Amniotic epithelial cell (primary cell): ENCODE measurements at places on chromosomes 6 and 20.
A peak's percentile ranks its signal among the peaks of the same experiment; 100 is the strongest.

- no peak for DNase-seq
Measured at GRCh38 chr6:43724354-43724753, 36.8 kb upstream of the MRPS18A start.

- no peak for DNase-seq
Measured at GRCh38 chr20:44762466-44763140, 16.9 kb downstream of the KCNK15 start.

- no peak for DNase-seq
Measured at GRCh38 chr20:60064554-60065196, 106.5 kb downstream of the CDH26 start.

GRCh38 chr6:135299256-135299655 is 118.1 kb downstream of the MYB start:
- DNase-seq = peak; percentile 88

DNA sequence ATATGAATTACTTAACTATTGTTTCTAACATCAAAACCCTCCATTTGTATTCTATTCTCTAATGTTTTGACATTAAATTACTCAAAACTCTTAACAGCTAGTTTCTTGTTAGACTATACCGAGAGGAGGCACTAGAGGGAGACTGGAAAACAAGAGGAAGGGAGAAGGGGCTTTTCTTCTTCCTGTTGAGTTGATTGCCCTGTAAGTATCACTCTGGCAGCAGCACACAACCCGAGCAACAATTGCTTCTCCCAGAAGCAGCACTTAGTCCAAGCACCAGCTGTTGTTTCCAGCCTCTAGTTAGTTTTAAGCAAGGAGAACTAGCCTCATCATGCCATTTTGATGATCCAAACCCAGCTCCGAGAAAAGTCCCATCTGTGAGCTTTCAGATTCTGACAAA is 603.8 kb downstream of the PRKN start:
- no peak for DNase-seq

GRCh38 chr6:47116606-47117005 is 74.5 kb upstream of the ADGRF1 start:
- DNase-seq = no peak

DNA sequence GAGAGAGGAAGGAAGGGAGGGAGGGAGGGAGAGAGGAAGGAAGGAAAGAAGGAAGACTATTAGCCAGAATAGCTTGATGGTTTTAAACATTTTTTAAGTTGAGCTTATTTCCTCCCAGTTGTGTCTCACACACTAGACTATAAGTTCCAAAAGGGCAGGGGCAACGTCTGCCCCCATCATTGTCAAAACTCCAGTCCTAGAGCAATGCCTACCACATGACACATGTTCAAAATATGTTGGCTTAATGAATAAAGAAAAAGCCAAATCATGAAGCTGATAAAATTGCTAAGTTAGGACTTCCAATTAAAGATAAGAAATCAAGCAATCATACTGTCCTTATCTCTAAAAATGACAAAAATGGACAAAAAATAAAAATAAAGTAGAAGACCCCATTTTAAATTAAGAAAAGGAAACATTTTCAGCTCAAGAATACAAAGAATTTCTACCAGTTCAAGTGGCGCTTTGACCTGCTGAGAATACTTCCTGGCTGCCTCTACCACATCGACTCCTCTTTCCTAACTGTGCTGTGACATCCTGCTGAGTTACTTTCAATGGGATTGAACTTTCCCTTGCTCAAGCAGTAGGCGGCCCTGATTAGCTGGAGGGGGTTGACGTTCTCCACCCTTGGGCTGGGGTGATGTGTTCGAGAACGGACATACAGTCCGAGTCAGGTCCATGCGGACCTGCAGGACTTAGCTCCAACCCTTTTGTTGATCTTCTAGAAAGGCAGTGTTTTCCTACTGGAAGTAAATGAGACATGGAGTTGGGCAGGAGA is 283.9 kb upstream of the FOXQ1 start:
- DNase-seq = no peak

- no peak for DNase-seq
Measured at GRCh38 chr6:524803-525202, 132.1 kb downstream of the HUS1B start.

DNA sequence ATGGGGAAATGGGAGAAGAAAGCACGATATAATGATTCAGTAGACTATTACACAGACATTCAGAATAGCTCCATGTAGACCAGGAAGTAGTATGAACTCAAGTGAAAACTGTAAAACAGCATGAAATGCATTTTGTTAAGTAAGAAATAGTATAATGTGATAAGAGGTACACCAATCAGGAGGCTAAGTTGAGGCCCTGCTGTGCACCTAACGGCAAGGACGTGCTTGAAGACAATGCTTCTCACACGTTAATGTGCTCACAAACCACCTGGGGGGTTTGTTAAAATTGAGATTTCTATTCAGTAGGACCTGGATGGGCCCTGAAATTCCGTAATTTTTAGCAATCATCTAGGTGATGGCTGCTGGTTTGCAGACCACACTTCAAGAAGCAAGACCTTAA is 178.9 kb upstream of the SULF2 start:
- DNase-seq = no peak

DNA sequence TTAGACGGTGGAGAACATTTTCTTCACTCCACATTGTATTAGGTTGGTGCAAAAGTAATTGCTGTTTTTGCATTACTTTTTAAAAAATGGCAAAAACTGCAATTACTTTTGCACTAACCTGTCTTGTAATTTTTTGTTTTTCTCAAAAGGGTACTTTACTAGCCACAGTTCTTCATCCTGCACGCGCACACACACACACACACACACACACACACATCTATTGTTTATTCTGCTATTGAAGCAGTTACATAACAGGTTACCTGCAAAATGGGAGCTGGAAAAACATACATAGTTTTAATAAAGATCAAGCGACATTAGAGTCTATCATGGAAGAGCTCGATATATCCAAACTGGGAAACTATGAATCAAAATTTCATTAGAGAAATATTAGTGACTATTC is 235.2 kb downstream of the SIM1 start:
- DNase-seq = no peak

- DNase-seq = no peak
Measured at GRCh38 chr20:609371-609964, 641 bp downstream of the TCF15 start.

- DNase-seq = peak; percentile 47
Measured at GRCh38 chr6:108850669-108851465, 2.6 kb downstream of the ARMC2 start.

- DNase-seq = no peak
Measured at GRCh38 chr6:24441599-24441904, 38.8 kb downstream of the MRS2 start.
